ENCODE measurements at places on chromosomes 6 and 20.

DNA sequence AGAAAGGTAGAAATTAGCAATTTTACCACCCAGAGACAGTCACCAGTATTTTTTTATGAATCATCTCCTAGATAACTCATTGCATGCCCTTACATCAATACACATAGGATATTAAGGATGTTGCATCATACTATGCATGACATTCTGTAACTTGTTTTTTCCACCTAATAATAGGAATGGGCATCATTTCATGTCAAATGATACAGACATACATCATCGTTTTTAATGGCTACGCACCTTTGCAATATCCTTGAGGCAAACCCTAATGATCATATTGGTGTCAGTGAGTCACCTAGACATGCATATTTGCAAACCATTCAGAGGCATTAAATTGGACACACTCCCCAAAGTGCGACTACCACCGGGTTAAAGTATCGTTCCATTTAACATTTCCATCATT lies 309.7 kb upstream of the AGPAT4 start:
- DNase-seq, result no peak

DNA sequence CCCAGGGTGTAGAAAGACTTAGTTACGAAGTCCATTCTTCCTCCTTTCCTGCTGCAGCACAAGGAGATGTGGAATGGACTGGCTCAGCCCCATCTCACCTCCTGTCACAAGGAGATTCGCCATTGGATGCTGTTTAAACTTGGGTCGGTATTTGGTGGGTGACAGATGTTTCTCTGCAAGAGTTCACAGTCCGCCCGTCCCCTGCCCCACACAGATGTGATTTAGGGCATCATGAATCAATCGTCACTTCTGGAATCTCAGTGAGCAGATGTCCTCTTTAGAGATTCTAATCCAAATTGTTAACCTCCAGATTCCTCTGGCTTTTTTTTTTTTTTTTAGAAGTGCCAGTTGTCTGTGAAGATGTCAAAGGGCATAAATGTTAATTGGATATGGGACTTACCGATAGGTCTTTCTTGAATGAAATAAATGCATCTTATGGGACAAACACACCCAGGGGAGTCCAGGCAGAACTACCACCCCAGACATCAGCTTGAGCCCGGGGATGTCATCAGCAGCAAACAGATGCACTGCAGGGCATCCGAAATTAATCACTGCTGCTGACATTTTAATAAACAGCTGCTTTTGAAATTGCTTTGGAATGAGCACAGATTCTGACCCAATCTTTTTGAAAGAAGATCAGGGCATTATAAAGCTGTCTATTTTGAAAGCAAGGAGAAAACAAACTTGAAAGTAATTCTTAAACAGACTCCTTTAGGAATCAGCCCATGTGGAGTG lies 117.6 kb upstream of the CDH4 start:
- no peak for DNase-seq

- DNase-seq, result no peak
Observed at GRCh38 chr6:56386717-56387116, 139.3 kb upstream of the COL21A1 start.

- DNase-seq, result no peak
Observed at GRCh38 chr6:167730441-167730840, 96.3 kb upstream of the AFDN start.

GRCh38 chr6:28969129-28969528 lies 36.0 kb downstream of the ZNF311 start:
- no peak for DNase-seq

DNA sequence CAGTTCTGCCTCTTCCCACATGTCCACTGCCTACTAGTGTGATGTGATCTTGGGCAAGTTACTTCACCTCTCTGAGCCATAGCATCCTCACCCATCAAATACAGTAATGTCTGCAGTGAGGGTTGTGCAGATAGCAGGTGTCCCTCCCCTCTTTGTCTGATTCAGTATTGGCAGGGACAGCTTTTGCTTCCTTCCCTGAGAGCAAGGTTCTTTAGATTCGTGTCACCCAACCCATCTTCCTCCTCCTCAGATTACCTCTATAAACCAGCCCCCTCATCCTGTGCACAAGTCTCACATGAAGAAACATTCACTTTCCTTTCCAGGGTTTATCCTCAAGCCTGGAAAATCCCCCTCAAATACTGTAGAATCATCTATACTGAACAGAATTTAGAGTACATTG lies 15.4 kb downstream of the ACTR5 start:
- no peak for DNase-seq

DNA sequence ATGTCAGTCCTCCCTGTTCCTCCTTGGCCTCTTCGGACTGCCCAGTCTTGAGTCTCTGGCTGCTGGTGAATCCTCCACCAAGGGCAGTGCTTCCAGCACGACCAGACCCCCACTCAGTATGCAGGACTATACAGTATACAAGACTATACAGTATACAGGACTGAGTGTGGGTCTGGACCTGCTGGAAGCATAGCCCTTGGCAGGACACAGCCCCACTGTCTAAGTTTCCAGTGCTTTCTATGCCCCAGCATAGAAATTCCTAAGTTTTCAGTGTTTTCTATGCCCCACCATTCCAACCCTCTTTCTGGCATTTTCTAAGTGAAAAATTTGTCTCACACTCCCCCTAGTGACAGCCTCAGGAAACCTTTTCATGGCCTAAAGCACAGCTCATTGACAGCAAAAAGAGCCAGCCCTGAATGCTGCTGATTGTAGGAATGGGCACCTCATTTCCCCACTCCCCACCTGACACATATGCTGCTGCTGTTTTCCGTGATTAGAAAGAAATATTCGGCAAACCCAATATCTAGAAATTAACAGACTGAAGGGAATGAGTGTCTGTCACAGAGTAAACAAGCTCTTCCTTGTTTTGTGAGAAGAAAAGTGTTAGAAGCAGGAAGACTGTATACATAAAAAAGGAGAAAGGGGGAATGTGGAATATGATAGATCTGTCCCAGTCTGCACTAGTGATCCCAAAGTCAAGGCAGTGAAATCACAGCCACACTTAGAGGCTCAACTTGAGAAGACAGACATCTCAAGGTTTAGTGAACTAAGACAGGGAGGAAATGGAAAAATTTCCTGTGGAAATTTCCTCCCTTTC lies 206.9 kb downstream of the IBTK start:
- DNase-seq, result no peak

GRCh38 chr6:7273709-7274108 lies 39.3 kb downstream of the SSR1 start:
- DNase-seq, result no peak

DNA sequence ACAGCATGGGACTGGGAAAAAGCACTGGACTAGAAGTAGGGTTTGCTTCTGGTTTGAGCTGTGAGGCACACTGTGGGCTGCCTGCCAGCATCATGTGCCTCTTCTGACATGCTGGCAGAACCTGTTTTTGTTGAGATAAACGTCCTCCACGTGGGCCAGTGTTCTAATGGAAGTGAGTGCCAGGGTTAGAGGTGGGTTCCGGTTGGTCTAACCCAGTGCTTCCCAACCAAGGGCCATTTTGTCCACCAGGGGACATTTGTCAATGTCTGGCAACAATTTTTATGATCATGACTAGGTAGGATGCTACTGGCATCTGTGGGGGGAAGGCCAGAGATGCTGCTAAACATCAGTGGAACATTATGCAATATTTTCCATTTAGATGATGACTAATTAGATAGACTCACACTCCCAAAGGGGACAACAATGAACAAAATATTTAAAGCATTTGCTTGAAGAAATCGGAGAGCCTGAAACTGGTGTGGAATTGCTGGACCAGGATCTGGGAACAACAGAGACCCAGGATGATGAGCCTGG lies 7.8 kb upstream of the APMAP start:
- DNase-seq, result peak; percentile 57

DNA sequence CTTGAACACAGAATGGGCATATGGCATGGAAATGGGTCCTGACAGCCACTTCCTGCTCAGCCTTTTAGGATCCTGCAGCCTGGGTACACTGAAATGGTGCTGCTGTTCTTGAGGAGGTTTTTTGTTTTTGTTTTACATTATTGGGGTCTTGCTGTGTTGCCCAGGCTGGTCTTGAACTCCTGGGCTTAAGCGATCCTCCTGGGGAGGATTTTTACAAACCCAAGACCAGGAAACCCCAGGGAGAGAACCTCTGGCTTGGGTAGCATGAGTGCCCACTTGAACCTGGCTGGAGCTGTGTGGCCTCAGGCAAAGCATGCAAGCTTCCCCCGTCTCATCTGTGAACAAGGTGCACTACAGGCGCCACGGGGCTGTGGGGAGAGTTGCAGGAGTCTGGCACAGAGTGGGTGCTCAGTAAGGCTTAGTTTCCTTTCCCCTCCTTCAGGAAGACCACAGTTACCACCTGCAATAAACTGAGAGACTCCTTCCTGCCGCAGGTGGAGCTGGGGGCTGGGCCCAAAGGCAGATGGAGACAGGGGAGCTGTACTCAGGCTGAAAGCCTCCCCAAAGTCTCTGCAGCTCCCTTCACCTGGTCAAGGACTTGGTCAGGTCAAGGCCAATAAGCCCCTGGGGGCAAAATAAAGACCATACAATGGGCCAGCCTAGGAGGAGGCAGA lies 1.8 kb downstream of the SLA2 start:
- DNase-seq, result no peak

DNA sequence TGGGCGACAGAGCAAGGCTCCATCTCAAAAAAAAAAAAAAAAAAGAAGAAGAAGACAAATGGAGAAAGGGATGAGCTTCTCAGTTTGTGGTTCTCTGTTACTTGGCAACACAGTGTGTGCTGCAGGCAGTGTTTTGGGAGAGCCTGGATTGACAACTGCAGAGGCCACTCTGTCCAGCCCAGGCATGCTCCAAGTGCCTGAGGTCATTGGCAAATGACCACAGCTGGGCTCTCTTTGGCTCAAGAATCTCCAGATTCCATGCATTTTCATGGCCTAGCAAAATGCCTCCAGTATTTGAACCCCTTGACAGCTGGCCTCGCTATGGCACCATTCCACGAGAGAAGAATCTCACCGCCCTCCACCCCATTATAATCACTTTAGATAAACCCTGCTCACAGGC lies 126.2 kb downstream of the ANKRD60 start:
- DNase-seq, result no peak

- DNase-seq, result no peak
Observed at GRCh38 chr20:53399592-53400335, 193.9 kb downstream of the ZNF217 start.

GRCh38 chr6:5950361-5950785 lies 56.4 kb downstream of the NRN1 start:
- peak; percentile 50 for DNase-seq

GRCh38 chr20:60627751-60628565 lies 624.1 kb upstream of the CDH4 start:
- DNase-seq, result no peak

- DNase-seq, result no peak
Observed at GRCh38 chr6:89021629-89022028, 58.2 kb upstream of the RNGTT start.

GRCh38 chr6:139868576-139868975 lies 494.1 kb upstream of the CITED2 start:
- DNase-seq, result no peak

GRCh38 chr6:26155061-26155930 lies 68.1 kb downstream of the HFE start:
- DNase-seq, result no peak

- DNase-seq, result no peak
Observed at GRCh38 chr6:103798166-103798565, 1061.6 kb downstream of the HACE1 start.

DNA sequence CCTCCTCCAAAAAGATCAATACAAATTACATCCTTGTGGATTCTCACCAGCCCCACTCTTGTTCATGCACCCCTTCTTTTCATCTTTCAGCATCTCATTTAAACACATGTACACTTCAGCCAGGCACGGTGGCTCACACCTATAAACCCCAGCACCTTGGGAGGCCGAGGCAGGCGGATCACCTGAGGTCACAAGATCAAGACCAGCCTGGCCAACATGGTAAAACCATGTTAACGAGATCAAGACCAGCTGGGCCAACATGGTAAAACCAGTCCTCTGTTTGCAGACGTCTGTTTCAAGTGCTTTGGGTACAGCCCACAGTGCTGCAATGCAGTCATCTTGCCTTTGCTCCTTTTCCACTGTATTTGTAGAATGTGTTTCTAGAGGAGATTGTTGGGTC lies 45.3 kb downstream of the ZMYND8 start:
- DNase-seq, result no peak

DNA sequence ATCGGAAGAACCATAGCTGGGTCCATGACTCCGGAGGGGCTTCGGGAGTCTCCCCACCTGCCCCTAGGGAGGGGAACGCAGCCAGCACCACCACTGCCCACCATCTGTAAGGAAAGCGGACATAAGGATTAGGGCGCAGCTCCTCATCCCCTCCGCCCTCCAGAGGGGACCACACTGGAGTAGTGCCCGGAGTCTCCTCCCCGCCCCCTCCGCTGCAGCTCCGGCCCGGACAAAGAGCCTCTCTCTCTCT lies 628 bp downstream of the SLC35B2 start:
- no peak for DNase-seq

DNA sequence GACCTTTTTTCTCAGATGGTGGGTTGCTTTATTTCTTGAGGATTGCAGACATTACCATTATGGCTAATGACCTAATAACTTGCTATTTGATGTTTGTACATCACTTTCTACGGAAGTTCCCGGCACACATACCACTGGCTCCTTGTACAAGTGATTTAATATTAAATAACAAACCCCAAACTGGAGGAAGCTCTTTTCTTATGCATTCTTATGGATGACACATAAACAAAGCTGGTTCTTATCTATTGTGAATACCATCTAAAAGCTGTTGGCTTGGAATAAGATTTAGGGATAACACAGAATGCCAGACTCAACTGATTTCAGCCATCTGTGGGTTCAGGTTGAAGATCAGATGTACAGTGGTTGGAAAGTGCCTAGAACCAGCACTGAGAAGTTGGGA lies 272.6 kb downstream of the TSHZ2 start:
- DNase-seq, result no peak

DNA sequence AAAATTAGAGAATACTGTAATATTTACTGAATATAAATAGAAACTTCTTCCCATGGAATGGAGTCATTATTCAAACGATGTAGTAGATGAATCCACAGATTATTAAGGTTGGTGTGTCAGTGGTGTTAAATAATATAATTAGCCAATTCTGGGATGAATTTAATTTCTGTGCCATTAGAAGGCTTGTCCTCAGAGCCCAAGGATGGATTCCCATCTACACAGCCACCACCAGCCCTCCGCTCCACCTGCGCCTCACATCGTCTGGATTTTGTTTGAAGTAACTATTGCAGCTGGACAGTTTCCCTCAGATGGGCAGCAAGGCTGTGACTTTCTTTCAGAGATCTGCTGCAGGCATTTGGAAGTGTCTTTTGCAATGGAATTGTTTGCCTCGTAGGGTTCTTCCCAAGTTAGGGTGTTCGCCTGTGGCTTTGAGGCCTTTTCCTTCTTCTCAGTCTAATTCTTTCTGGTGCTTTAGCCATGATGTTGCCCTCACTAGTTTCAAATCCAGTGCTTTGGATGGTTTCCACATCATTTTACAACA lies 104.7 kb downstream of the AIG1 start:
- no peak for DNase-seq

- no peak for DNase-seq
Observed at GRCh38 chr20:32661820-32662528, 11.8 kb downstream of the C20orf203 start.

GRCh38 chr20:11227602-11228001 lies 553.8 kb upstream of the JAG1 start:
- no peak for DNase-seq

All from H54 (cell line).